NCI-H2081 (cell line): ENCODE measurements at places on chromosomes 13 and 19.

DNA sequence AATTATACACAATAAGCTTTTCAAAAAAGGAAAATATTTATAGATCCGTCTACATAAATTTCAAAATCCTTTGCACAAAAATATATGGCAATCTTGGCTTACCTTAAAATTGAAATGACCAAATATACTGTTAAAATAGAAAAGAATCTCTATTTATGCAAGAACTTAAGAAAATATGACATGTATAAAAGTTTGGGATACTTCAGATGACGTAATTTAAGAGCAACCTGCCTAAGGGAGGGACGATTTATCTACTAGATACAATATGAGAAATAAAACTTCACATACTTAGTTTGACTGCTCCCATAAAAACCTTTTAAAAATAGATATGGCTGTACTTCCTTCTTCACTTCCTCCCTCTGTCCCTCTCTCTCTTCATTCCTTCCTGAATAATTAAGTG, 587.3 kb upstream of the SPRY2 start:
- DNase-seq: no peak

GRCh38 chr13:49536144-49536873, 40.6 kb downstream of the PHF11 start:
- DNase-seq: no peak

DNA sequence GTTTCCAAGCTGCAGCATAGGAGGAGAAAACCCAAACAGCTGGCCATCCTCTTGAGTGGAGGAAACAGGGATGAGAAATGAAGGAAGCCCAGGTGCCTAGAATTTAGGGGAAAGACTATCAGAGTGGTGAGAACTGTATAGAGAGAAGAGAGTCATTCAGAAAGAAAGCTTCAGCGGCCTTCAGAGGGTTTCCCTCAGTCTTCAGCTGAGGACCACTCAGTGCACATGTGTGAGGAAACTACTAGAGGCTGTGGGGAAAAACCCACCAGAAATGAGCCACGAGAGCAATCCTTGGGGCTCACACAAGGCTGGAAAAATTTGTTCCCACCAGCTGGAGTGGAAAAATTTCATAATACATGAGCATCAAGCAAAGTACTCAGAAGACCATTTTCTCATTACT, 35.2 kb upstream of the CPB2 start:
- DNase-seq: no peak

DNA sequence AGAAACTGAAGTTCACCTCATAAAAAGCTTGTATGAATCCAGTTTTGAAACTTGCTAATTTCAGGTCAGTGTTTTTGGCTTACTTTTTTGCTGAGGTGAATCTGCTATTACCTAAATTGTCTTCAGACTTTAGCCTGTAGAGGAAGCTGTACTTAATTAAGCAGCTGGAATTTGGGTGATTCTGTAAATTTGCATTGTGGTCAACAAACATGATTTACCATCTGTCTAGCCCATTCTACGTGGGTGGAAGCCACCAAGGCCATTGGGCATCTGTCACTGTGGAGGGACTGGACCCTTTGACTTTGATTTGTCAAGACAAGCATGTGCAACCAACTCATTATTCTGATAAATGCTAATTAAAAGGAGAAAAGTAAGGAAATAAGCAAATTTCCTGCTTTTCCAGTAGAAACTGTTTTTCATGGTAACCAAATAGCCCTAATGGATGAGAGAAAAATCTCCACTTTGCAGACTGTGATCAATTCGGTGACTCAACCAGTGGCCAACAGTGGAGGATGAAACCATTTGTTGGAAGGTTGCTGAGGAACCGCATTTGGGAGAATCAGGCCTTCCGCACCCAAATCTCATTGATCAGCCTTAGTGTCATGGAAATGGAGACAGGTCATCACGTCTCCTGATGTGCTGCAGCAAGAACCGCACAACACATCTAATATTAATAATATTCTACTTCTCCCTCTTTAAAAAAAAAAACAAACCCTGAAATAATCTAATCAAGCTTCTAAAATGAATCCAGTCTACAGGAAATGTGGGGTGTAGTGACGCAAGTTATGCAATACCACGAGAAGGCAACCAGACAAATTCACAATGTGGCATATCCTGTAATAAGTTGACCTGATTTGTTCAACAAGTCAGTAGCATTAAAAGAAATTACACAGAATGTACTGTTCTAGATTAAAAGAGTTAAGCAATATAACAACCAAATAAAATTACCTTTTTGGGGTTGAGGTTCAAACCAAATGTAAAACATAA, 54.3 kb downstream of the GARRE1 start:
- no peak for DNase-seq

- no peak for DNase-seq
Measured at GRCh38 chr19:38351865-38352395, 16.3 kb downstream of the CATSPERG start.

- no peak for DNase-seq
Measured at GRCh38 chr13:102902789-102903347, 57.0 kb downstream of the ERCC5 start.

DNA sequence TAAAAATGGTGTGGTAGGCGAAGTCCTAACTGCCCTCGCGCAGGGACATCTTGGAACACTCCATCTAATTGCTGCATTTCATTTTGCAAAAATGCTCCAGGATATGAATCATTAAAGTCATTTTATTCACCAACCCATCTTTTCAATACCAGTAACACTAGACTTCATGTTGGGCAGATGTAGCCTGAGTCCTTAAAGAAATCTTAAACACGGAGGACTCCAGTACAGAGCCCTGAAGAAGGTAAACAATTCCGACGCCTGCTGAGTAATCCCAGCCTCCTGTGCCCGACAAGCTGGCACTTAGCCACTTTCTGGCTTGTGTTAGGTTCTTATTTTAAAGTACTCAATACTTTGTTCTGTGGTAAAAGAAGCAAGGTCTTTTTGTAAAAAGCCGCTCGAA, 58.0 kb upstream of the IRS2 start:
- DNase-seq: no peak

GRCh38 chr19:54188215-54188871, 1.0 kb downstream of the MBOAT7 start:
- no peak for DNase-seq

DNA sequence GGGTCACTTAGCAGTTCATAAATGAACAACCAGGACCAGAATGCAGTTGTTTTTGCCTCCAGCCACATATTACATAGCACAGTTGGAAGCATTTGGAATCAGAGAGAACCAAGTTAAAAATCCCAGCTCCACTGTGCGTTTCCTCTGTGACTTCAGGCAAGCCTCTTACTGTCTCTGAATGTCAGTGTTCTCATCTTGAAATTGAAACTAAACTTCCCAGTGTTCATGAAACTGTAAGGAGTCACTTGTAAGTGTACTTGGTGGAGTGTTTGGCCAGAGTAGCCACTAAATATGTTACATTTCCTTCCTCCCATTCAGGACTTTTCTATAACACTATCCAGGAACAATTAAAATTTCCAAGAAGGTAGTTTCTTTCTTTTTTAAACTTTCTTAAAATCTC, 276.8 kb downstream of the KCNRG start:
- no peak for DNase-seq

- no peak for DNase-seq
Measured at GRCh38 chr13:42486711-42487198, 87.2 kb upstream of the TNFSF11 start.
